ENCODE measurements at places on chromosomes 1 and 21. TPM values are rescaled to one million over a fixed set of nuclear protein-coding genes. Genes with fewer than 3 reads are reported as not detected.

- no peak for DNase-seq
Observed at GRCh38 chr1:175757381-175758015, 14.1 kb upstream of the TNR start.

GRCh38 chr1:230821346-230821745, 47.0 kb downstream of the C1orf198 start:
- no peak for DNase-seq

Gene SIPA1L2
- total RNA-seq: 7.5 TPM

Gene OVAAL
- not detected for total RNA-seq
